Ureter (tissue), 1 donor: ENCODE measurements at places on chromosomes 1 and 21. TPM values are rescaled to one million over a fixed set of nuclear protein-coding genes. Genes with fewer than 3 reads are reported as not detected.

The GJA9 gene
- 0.42 TPM for total RNA-seq

The S100A16 gene
- 81.8 TPM for total RNA-seq

DNA sequence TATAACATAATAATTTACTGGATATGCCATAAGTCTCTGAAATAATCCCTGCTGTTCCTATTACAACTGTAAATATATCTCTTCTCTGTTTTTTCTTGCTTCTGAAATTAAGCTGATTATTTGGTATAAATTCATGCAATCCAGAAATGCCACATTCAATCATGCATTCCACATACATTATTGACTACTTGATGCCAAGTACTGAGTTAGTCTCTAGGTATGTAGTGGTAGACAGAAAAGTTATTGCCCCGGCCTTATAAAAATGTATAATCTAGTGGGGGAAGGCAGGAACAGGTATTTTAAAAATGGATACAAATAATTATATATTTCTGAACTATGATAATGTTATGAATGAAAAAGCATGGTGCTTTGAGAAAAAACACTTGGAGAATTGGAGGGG, 338.6 kb upstream of the SNX7 start:
- no peak for DNase-seq

DNA sequence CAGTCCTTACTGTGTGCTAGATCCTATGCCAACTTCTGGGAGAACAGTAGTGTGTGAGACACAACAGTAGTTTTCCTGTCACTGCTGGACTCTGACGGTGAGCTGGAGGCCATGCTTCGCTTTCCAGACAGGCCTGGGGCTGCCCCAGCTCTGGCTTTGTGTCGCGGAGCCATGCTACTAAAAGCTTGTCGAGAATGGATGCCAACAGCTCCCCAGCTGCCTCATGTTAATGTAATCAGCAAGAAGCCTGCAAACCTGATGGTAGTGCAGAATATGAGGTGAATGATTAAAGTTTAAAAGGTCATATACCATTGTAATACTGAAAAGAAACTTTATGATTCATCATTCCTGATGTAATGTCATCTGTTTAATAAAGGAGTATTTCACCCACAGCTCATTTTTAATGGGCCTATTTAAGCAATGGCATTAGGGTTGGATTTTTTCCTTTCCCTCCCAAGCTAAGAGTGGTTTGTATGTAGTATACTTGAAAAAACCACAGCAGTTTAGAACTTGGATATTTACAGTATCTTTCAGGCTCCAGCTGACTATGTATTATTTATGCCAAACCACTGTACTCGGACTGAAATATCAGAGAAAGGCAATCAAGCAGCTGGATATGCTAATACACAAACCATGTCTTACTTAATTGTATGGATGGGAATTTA, 343.0 kb downstream of the NUF2 start:
- no peak for DNase-seq

DNA sequence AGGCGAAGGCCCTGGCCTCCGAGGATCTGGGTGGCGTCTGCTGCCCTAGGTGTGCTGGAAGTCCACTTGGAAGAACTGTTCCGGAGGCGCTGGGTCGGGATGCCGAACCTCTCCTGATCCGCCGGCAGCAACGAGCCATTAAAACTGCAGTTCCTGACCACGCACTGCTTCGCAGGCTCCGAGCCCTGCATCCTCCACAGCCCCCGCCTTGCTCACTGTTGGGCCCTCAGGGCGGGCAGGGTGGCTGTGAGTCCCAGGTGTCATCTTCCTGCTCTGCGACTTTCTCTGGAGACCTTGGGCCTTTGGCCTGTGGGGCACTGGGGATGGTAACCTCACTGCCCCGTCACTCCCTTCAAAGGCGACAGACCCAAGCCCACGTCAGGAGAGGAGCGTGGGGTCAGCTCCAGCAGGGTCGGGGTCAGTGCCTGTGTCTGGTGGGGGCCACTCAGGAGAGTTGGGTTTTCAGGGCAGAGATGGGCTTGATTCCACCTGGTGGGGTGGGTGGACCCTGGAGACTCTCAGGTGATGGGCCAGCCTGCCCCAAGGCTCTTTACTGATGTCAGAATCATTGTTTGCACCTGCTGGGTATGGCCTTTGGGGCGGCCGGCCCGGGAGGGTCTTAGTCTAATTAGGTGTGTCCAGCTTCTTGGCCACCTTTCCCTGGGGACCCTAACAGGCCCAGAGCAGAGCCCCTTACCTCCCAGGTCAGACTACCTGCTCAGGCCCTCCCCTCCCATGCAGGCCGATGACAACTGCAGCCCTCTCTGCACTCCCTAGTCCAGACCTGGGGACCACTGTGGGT, 3.1 kb downstream of the PRXL2B start:
- DNase-seq, result no peak

DNA sequence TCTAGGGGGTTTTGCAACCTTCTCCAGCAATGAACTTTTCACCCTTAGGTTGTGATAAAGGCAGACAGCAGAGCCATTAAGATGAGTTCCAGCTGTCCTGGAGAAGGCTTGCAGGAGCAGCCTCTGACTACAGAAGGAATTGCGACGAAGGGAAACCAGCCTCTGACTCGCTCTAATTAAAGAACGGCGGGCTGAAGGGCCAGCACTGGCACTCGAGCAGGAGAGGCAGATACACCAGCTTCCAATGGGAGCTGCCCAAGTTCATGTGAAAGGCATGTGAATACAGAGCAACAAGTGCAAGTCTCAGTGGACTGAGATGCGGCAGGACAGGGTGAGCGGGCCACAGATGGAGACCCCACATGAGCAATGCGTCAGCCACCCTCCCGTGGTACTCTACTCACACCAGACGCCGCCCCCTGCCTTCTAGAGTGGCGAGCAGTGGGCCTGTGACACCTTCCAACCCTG, 15.7 kb downstream of the RCC2 start:
- no peak for DNase-seq
